ENCODE measurements at places on chromosomes 3 and 15.

- DNase-seq: no peak
Observed at GRCh38 chr15:75352186-75353080, 5.6 kb downstream of the NEIL1 start.

- DNase-seq: no peak
Observed at GRCh38 chr3:169527507-169527906, 136.0 kb downstream of the MECOM start.

GRCh38 chr3:157354722-157355121 lies 81.9 kb upstream of the PTX3 start:
- no peak for DNase-seq

DNA sequence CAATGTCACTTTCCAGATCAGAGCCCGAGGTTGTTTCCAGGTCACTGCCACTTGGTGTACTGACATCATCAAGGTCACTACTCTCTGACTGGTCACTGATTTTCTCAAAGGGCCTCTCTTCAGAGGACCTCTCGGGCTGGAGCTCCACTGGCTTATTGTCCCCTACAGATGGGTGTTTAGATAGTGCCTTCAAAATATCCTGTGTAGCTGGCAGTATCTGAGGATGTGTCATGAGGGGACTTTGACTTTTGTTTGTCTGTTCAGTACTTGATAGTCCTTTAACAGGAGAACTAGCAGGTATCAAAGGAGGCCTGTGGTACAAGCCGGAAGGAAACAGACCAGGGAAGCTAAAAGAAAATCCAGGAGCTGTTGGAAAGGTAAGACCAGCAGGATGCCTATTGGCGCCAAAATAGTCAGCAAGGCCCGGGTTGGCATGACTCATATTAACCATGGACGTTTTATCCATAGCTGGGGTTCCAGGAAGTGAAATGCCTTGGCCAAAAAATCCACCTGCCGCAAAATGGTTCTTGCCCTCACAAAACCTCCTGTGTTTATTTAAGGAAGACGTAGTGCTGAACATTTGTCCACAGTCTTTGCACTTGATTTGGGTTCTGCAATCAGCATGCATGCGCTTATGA lies 547.3 kb downstream of the MECOM start:
- DNase-seq: no peak

DNA sequence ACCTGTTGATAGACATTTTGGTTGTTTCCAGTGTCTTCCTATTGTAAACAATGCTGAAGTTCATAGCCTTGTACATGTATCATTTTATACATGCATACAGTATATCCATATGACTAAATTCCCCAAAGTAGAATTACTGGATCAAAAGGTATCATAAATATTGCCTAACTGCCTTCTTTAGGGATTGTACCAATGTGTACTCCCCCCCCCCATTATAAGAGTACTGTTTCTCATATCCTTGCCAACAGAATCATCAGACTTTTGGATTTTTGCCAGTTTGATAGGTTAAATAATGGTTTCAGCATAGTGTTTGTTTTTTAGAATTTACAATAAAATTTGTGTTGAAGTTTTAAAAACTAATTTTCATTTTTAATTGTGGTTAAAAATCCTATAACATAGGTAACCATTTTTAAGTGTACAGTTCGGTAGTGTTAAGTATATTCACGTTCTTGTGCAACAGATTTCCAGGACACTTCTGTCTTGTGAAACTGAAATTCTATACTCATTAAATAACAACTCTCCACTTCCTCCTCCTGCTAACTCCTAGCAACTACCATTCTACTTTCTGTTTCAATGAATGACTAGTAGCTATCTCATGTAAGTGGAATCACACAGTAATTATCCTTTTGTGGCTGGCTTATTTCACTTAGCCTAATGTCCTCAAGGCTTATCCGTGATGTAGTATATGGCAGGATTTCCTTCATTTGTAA lies 30.8 kb upstream of the MAP3K13 start:
- no peak for DNase-seq

- DNase-seq: no peak
Observed at GRCh38 chr3:76615719-76616118, 424.2 kb upstream of the ROBO2 start.

- DNase-seq: no peak
Observed at GRCh38 chr3:130596484-130596883, 79.5 kb downstream of the COL6A6 start.

- DNase-seq: no peak
Observed at GRCh38 chr15:48802867-48803266, 8.0 kb downstream of the CEP152 start.

GRCh38 chr3:195543500-195544229 lies 540 bp upstream of the PPP1R2 start:
- no peak for DNase-seq

DNA sequence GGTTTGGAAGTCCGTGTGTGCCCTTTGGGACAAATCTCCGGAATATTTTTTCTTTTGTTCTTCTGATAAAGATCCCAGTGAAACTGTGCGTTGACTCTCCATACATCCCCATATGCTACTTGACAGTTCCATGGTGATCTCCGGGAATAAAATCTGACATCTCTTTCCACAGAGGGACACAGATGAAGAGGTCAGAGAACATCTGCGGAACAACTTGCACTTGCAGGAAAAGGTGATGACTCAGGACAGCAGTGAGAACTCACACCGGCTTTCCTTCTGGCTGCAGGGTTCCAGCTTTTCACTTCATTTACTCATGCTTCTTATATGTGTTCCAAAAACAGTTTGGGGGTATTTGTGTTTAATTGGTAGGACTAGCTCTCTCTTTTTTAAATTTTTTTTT lies 157.5 kb upstream of the CHRM5 start:
- no peak for DNase-seq

- DNase-seq: peak; percentile 5
Observed at GRCh38 chr3:23999012-23999641, 54.0 kb downstream of the NR1D2 start.

DNA sequence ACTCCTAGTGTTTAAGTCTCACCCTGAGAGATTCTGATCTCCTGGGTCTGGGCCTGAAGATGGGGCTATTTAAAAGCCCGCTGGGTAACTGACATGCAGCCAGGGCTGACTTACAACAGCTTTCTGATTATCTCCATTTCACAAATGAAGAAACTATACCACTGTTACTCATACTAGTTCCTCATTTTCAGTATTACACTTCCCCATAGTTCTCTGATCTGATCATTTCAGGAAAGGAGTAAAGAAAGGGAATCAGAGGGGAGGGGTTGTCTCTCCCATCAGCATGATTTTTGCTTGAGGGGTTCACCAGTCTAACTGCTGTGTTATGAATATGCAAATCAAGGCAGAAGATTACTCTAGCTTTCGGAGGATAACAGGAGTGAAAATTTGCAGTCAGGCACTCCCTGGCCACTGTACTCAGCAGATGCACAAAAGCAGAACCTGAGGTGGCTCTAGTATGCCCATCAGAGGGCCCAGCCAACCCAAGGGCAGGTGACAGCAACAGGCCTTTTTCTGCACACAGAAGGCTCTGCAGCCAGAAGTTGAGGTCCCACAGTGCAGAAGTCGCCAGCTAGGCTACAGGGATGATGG lies 59.4 kb downstream of the DAPK2 start:
- DNase-seq: no peak

- no peak for DNase-seq
Observed at GRCh38 chr3:22779737-22780136, 423.4 kb upstream of the UBE2E2 start.

DNA sequence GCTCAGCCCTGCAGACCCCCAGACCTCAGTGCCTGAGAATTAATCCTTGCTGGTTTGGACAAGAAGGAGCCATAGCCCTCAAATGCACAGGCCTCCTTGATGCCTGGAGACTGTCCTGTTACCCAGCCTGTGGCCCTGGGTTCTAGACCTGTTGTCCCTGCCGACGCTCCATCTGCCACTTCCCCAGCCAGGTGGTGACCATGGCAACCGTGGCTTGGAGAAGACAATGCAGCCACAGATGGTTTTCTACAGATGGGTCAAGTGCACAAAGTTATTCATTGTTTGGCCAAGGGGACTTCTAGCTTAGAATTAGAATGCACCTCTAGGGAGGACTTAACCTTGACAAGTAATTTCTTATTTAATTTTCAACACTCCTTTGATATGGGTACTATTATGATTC lies 297.1 kb downstream of the UACA start:
- no peak for DNase-seq

GRCh38 chr3:86990012-86990733 lies 776 bp downstream of the VGLL3 start:
- DNase-seq: no peak

- DNase-seq: no peak
Observed at GRCh38 chr3:41035456-41036022, 163.8 kb upstream of the CTNNB1 start.

GRCh38 chr15:90145761-90146160 lies 43.5 kb upstream of the IDH2 start:
- no peak for DNase-seq

GRCh38 chr3:170640737-170641171 lies 54.9 kb upstream of the SLC7A14 start:
- DNase-seq: peak; percentile 58

DNA sequence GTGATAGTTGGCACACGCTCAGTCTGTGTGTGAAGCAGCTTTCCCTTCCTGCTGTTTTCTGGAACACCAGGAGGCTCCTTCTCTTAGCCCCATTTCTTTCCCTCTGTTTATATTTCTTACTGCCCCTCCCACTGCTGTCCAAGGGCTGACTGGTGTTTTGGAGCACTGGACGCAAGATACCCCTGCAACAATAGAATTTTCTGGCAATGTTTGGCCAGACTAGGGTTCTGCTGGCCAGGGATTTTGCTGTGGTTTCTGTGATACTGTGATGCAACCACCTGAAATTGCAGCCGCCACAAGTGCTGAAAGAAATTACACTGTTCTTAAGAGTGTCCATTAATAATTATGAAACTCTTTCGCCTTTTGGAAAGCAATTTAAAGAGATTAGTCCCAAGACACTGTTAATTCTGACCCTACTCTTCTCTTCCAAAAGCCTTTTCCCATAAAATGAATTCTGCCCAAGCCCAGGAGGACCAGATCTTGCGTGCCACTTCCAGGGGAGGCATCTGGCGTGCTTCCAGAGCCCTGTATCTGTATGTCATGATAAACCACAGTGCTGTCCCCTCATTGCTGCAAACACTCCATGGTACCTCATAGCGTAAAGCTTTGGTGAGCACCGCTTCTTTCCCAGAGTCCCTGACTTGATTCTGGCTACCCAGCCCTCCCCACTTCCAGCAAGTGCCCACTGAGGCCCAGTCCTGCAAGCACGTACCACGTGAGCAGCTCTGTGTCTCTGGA lies 159.4 kb upstream of the CHRM5 start:
- no peak for DNase-seq

DNA sequence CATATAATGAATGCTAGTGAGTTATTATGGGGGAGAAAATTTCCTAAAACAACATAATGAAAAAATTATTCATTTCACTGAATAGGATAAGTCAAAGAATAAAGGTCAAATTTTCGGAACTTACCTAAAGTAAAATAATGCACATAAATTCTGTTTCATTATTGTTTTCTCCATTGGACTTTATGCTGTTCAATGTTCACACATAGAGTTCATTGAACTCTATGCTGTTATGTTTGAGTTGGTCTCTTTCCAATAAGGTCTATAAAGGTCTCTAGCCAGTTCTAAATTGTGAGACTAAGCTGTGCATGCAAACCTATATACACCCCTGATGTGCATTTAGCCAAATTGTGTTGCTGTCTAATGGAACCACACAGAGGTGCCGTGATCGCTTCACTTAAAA lies 28.5 kb upstream of the STT3B start:
- no peak for DNase-seq

GRCh38 chr3:171950373-171950772 lies 89.0 kb upstream of the FNDC3B start:
- DNase-seq: no peak

GRCh38 chr3:126696701-126697267 lies 7.3 kb upstream of the CHCHD6 start:
- no peak for DNase-seq
